ENCODE measurements at places on chromosomes 1 and 21. TPM values are rescaled to one million over a fixed set of nuclear protein-coding genes. Genes with fewer than 3 reads are reported as not detected.

The CASQ2 gene
- not detected for total RNA-seq

The BACH1 gene
- total RNA-seq = 138 TPM

The GJB5 gene
- total RNA-seq = not detected

The GPR153 gene
- total RNA-seq = 13.4 TPM

The BEND5 gene
- total RNA-seq = 0.77 TPM

The SRGAP2B gene
- 48.8 TPM for total RNA-seq

The UBE2U gene
- total RNA-seq = not detected

The SLC16A4 gene
- 64.4 TPM for total RNA-seq

The BPNT1 gene
- 23.8 TPM for total RNA-seq

The RHEX gene
- total RNA-seq = not detected

The STUM gene
- not detected for total RNA-seq

The BEST4 gene
- under 0.01 TPM for total RNA-seq

The IPP gene
- total RNA-seq = 15.2 TPM

The FAM177B gene
- total RNA-seq = not detected

The CHIT1 gene
- total RNA-seq = not detected

The FAM167B gene
- 2.1 TPM for total RNA-seq

The SPATA45 gene
- total RNA-seq = 0.51 TPM

The TSNAX gene
- 28.8 TPM for total RNA-seq

The MTARC2 gene
- total RNA-seq = 9.0 TPM

The DTL gene
- total RNA-seq = 0.26 TPM

The SPRR3 gene
- not detected for total RNA-seq

The S100A2 gene
- 3.6 TPM for total RNA-seq

The RNF2 gene
- 19.7 TPM for total RNA-seq

The AKR7A3 gene
- 0.33 TPM for total RNA-seq

The SLAMF1 gene
- not detected for total RNA-seq

The LEMD1 gene
- total RNA-seq = not detected
